ENCODE measurements at places on chromosomes 16 and 17. TPM values are rescaled to one million over a fixed set of nuclear protein-coding genes. Genes with fewer than 3 reads are reported as not detected.

MT1E gene
- 16.3 TPM for total RNA-seq

CMTM1 gene
- 6.4 TPM for total RNA-seq

DNA sequence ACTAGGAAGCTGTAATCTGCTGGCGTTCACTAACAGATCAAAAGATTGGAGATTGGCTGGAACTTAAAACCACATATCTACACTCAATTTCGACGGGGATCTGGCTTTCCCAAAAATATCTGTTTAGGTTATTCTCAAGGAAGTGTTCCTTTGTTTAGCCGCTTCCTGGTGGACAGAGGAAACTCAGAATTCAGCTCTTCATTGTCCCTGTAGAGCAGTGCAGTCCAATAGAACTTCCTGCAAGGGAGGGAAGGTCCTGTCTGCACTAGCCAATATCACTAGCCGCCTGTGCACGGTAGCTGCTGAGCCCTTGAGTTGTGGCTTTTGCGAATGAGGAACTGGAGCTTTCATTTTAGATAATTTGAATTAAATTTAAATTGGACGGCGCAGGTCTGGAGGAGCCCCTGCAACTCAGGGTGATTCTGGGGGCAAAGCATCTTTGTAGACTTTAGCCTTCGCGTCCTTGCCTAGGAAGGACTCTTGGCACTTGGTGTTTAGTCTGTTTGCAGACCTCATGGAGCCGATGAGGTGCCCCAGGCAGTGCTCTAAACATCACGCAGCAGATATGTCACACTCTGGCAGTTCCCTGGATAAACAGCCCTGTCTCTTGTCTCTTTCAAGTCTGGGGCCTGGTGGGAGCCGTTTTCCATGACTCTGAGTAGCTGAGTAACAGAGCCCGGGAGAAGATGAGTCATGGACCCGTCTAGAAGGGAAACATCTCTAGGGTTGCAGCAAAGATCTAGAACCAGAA is 122.2 kb downstream of the CCDC182 start:
- DNase-seq = no peak

GRCh38 chr17:35132816-35133550 is 9.1 kb downstream of the NLE1 start:
- DNase-seq = no peak

DNA sequence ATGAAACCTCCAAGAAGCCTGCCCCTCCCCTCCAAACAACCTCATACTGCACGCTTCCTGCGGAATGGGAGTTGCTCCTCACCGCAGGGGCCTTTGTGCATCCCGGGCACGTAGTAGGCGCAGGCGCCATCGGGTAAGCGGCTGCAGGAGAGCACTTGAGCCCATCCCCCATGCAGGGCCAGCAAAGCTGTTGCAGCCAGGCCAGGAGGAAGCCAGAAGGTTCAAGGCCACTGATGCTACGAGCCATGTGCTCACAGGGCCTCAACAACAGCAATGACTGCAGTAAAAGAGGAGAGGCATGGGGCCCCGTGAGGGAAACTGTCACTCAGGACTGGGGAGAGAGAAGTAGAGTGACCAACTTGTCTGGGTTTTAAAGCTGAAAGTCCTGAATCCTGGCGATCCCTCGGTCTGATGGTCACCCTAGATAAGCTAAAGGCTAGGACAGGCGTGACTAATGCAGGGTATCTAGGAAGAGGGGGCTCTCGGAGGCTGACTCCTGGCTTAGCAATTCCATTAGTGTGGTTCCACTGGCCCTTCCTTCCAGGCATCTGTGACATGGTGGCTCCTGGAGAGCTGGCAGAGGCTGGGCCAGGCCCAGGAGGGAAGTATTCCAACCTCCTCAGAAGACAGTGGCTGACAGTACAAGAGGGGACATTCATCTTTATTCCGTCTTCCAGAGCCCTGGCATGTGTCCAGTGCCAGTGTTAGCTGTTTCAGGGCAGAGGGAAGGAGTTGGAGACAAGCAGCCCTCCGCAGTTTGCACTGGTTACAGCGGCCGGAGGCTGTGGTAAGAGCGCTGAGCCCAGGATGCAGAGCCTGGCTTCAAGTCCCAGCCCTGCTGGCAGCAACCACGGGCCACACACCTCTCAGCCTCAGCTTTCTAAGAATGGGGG is 20.8 kb downstream of the GOSR2 start:
- peak; percentile 27 for DNase-seq

- DNase-seq = no peak
Measured at GRCh38 chr17:945672-946071, 33.9 kb downstream of the NXN start.

- DNase-seq = peak; percentile 93
Measured at GRCh38 chr17:19744922-19745757, 3.0 kb downstream of the ALDH3A1 start.

- no peak for DNase-seq
Measured at GRCh38 chr17:28324781-28325180, 5.8 kb downstream of the TMEM97 start.

- DNase-seq = no peak
Measured at GRCh38 chr17:28357901-28358197, 522 bp upstream of the POLDIP2 start.
